ENCODE measurements at places on chromosomes 6 and 20.
A peak's percentile ranks its signal among the peaks of the same experiment; 100 is the strongest.

DNA sequence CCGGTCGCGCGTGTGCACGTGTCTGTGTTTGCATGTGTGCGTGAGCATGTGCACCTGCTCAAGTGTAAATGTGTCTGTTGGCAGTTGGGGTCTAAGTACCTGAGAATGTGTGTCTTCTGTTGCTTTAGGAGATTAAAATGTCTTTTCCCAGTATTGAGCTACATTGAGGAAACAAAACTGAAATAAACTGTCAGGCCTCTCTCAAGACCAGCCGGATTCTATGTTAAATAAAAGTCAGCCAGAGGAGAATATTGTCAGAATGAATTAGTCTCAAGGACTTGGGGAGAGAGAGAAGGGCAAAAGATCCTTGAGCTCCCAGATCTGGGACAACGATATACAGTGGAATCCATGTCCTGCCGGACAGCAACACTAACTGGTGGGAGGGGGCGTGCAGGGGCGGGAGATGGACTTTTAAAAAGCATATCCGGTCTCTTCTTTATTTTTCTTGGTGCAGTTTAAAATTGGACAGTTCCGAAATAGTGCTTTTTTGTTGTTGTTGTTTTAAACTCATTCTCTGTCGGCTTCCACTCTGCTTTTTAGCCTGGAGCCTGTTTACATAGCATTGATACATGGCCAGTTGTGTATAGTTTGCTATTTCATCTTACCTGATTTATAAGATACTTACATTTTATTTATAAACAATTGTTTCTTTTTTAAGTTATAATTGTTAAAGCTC lies 3.3 kb upstream of the TBX18 start:
- DNase-seq = no peak

GRCh38 chr20:46823271-46823751 lies 71.3 kb upstream of the EYA2 start:
- no peak for DNase-seq

DNA sequence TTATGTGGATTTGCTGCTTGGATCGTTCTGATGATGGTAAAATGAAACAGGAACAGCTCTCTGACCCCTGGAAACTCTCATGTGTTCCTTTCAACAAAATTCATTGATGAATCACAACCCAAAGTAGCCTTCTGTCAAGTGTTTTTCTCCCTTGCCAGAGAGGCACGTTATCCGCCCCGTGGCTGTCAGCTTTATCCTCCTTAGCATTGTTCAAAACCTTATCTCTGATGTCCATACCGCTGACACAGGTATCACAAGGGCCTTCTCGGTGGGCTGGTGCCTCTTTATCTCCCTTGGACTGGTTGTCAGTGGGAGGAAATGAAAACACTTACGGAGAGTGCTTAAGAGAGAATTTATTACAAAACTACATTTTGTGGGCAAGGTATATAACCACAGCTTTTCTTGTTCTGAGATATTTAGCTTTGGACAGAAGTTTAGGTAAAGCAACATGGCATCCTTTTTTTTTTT lies 84.9 kb downstream of the TIAM2 start:
- DNase-seq = no peak

GRCh38 chr6:121839896-121840295 lies 404.4 kb downstream of the GJA1 start:
- DNase-seq = no peak

DNA sequence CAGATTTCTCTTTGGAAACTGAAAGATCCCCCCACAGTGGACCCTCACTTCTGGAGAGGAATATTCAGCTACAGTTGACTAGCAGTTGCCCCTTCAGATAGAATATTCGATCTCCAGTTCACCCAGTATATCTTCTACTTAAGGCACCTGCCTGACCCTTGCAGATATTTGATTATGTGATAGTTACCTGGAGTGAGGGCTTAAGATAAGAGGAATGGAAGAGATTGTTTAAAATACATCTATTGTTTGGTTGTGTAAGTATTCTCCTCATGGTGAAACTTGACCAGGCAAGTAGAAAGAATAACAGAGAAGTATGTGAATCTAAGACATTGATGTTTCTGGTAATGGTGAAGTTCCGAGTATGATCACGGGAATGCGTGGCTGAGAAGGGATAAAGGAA lies 1.6 kb upstream of the ZCCHC3 start:
- DNase-seq = no peak

DNA sequence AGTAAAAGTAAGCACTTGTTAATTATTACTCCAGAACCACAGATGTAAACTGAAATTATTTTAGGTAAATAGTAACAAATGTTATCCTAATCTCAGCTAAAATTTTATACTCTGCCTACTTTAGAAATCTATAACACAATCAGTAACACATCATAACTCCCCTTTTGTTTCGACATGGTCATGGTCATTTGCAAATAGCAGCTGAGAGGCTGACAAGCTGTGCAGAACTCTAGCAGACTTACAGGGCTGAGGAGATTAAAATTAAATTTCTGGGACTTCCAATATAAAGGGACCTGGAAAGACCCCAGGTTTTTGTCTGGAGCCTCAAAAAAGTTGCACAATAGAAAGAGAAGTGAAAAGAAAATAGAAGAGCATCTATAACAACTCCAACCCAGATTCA lies 88.8 kb downstream of the PRL start:
- no peak for DNase-seq

- DNase-seq = no peak
Observed at GRCh38 chr6:166559211-166559610, 27.3 kb downstream of the RAMACL start.

- no peak for DNase-seq
Observed at GRCh38 chr20:21301940-21302663, 1.0 kb upstream of the XRN2 start.

- no peak for DNase-seq
Observed at GRCh38 chr6:117304446-117304845, 39.1 kb downstream of the VGLL2 start.

- no peak for DNase-seq
Observed at GRCh38 chr6:18823782-18824386, 436.7 kb downstream of the RNF144B start.

DNA sequence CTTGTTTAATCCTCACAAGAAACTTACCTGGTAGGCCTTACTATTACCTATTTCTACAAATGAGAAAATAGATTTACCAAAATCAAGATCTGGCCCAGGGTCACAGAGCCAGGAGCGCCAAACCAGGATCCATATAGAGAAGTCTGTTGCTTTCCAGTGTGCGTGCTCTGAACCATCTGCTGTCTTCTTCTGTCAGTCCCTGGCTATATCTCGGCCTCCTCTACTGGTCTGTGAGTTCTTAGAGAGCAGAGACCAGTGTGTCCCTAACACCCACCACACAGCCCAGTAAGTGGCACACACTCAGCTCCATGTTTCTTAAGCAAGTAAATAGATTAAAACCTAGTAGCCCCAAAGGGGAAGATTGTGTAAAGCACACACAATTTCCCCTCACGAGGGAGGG lies 18.9 kb upstream of the ENPP5 start:
- no peak for DNase-seq

DNA sequence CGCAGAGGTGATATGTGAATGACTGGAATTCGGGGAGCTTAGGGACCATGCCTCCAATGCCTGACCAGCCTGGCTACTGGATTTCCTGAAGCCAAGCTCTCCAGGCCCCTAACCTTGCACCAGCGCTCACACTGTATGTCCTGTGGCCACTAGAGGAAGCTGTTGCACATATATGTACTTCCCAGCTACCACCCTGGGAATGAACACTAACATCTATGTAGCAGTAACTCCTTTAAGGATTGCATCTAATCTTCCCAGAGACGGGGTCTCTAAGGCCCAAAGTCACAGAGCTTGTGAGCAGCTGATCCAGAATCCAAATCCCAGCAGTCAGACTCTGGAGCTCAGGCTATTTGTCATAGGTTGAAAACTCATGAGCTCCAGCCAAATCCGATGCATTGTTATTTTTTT lies 20.4 kb upstream of the BPIFB1 start:
- DNase-seq = peak; percentile 41

- DNase-seq = no peak
Observed at GRCh38 chr6:154157082-154157481, 118.0 kb downstream of the OPRM1 start.

Data from HS-5 (cell line).